ENCODE measurements at places on chromosomes 4 and X.
A peak's percentile ranks its signal among the peaks of the same experiment; 100 is the strongest.

- DNase-seq, result no peak
Observed at GRCh38 chr4:112513971-112514646, 1.9 kb downstream of the NEUROG2 start.

GRCh38 chr4:166481055-166481454 is 608.0 kb downstream of the TLL1 start:
- no peak for DNase-seq

- DNase-seq, result no peak
Observed at GRCh38 chrX:69060631-69061408, 104.4 kb downstream of the PJA1 start.

GRCh38 chr4:163536091-163536490 is 41.6 kb downstream of the TMA16 start:
- DNase-seq, result no peak

DNA sequence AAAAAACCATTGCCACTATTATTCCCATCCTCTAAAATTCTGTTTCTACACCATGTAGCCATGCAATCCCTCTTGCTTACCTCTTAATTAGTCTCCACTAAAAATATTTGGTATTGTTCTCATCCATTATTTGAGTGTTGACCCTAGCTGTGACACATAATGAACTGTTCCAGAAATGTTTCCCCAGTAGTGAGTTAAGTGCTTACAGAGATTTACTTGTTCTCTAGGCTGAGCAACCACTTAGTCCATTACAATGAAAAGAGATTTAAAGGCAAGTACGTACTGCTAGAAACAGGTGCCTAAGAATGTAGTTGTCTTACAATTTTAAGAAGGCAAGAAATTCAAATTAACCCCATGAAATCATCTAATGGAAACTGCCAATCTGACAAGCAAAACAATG is 112.7 kb upstream of the PTPN13 start:
- no peak for DNase-seq

GRCh38 chr4:147971116-147971515 is 239.2 kb downstream of the ARHGAP10 start:
- DNase-seq, result peak; percentile 36

GRCh38 chr4:80393970-80394250 is 58.4 kb downstream of the CFAP299 start:
- DNase-seq, result no peak

GRCh38 chr4:36509845-36510244 is 228.4 kb downstream of the DTHD1 start:
- DNase-seq, result no peak

GRCh38 chr4:154030152-154030551 is 241.3 kb upstream of the SFRP2 start:
- no peak for DNase-seq

DNA sequence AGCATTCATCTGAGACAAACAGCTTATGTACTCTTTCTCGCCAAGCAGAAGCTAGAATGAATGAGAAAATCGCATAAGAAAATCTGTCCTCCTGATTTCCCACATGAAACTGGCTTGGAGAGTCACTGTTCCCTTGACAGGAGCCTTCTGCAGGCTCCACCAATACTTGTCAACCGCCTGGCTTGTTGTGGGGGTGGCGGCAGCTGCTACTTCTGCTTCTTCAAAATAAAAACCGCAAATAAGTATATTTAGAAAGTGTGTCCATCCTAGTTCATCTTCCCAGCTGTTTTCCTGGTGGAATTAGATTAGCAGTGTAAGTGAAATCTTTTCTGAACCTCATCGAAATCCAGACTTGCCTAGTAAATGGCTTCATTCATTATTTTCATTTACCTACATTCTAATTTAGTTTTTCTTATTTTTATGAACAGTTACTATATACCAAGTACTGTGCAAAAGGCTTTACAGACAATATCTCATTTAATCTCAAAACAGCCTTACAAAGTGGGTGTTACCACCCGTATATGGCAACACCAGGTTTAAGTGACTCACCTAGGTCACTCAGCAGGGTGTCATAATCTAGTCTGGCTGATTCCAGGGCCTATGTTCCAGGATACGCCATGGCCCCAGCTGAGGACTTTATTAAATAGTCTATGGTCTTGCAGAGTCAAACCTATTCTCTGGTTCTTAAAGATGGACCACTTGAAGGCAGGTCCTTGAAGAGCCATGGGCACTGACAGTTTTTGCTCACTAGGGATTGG is 104.6 kb upstream of the IGFBP7 start:
- DNase-seq, result no peak

GRCh38 chrX:111180750-111181240 is 84.8 kb downstream of the PAK3 start:
- DNase-seq, result no peak

DNA sequence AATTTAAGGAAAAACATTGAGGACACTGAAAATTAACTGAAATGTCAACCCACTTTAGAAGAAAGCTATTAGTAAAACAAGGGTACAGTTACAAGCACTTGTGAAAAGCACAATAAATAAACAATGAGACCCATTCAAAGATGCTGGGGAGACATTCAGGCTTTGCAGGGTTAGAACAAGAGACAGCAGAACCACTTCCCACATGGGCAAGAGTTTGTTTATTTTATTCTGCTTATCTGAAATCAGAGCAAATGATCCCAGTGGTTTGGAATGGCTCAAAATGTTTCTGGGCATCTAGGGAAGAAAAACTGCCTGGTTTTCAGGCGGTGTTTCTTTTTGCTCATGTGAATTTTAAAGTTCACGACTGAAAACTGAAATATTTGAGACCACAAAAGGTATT is 42.4 kb downstream of the PPP3CA start:
- DNase-seq, result no peak

- DNase-seq, result no peak
Observed at GRCh38 chrX:93585661-93586060, 87.7 kb downstream of the NAP1L3 start.

- DNase-seq, result peak; percentile 86
Observed at GRCh38 chr4:54104907-54105306, 4.9 kb downstream of the GSX2 start.

GRCh38 chr4:183321516-183321915 is 710 bp downstream of the CLDN24 start:
- no peak for DNase-seq

GRCh38 chrX:537151-537550 is 93.4 kb upstream of the SHOX start:
- no peak for DNase-seq

DNA sequence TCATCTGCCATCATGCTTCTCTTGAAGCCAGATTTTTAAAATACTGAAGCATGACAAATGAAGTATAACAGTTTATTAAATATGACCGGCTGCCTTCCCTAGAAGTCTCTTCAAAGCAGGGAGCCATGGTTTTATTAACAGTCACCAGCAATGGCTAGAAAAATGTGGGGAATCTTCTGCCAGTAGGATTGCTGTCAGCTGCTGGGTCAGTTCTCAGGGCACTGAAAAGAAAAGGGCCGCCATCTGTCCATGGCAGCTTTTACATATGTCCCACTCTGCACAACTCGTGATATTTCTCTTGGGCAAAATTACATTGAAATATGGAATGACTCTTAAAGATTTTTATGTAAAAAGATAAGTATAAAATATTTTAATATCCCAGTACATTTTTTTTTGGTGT is 2.8 kb downstream of the CCNG2 start:
- no peak for DNase-seq

DNA sequence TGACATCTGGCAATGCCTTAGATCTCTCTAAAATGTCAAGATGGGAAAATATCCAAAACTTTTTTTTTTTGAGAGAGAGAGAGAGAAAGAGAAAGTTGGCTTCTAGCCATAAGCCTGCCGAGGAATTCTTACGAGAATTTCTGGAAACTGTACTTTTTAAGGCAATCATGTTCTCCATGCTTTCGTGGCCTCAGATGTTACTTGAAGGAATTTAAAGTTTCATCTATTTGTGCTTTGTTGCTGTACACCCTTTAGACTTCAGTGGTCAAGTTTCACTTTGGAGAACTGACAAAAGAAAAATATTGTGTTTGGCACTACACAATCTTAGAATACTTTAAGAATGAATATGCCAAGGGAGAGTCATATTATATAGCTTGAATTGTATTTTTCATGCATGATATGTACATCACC is 53.9 kb downstream of the FAT4 start:
- DNase-seq, result no peak

DNA sequence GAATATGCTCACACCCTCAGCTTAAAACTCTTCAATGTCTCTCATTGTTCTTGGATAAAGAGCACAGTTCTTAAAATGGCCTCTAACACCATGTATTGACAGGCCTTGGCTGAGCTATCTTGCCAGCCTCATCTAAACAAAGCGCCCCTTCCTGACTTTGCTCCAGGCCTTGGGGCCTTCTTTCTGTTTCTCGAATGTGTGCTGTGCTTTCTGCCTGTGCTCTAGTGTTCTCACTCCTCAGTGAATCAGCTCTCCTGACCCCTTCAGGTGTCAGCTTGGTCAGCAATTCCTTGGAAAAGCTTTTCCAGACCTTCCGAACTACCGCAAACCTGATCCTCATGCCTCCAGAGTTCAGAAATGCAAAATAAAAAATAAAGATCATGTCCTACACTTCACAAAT is 346.3 kb upstream of the FSTL5 start:
- DNase-seq, result no peak
